ENCODE measurements at places on chromosomes 1 and 21. TPM values are rescaled to one million over a fixed set of nuclear protein-coding genes. Genes with fewer than 3 reads are reported as not detected.

The DPYD gene
- total RNA-seq = 82.7 TPM

- no peak for DNase-seq
These were observed 50.4 kb downstream of the NFIA start for GRCh38 chr1:61132645-61133334.

DNA sequence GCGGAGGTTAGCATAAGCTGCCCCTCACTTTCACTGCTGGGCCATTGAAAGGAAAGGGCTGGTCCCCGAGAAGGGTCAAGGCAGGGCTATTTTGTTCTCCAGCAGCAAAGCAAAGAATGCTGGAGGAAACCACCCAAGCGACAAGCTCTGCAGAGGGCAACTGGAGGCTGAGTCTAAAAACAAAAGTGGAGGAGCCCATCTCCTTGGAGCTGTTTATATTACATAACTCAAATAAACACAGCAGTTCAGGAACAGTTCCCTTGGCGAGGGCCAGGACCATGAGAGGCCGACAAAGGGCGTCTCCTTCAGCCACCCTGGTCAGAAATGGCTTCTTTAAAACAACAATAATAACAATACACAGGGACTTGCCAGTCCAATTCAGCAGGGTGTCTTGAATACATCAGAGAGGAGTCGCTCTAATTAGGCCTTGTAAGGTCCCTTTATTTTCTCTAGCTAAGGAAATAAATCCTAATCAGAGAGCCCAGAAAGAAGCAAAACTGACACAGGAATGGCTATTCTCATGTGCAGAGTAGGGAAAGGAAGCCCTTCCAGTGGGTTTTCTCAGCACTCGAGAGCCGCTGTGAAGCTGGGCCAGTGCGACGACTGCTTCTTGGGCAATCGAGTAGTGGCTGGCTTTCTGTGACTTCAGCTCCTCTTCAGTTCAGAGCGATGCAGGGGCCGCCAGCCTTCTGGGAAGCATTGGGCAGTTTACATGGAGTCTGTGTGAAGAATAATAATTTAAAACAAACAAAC is 57.0 kb upstream of the TARBP1 start:
- no peak for DNase-seq

- DNase-seq = no peak
These were observed 12.6 kb upstream of the HMGN2 start for GRCh38 chr1:26459573-26460031.

GRCh38 chr21:41835711-41836154 is 43.4 kb downstream of the PRDM15 start:
- peak; percentile 39 for DNase-seq

GRCh38 chr1:85307987-85308832 is 31.8 kb upstream of the BCL10 start:
- peak; percentile 92 for DNase-seq
